Activated CD4-positive, alpha-beta T cell treated with anti-CD3 and anti-CD28 coated beads, Interleukin-2, amount 50 U/mL, for 48 hours (primary cell): ENCODE measurements at places on chromosomes 1 and 21.
A peak's percentile ranks its signal among the peaks of the same experiment; 100 is the strongest.

DNA sequence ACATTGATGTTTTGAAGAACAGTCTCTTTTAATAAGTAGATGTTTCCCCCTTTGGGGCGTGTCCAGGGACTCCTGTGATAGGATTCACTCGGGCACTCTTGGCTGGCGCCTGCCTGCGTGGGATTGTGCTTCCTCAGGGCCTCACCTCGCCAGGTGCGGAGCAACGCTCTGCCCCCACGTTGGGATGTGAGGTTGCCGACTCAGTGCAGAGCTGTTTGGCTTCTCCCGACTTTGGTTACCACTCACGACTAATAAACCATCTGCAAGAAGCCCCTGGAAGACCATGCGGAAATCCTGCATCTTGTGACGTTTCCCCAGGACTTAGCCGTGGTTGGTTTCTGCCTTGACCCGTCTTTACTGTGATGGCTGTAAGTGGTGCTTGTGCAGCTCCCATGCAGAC is 106.4 kb downstream of the PCBP3 start:
- DNase-seq: no peak

DNA sequence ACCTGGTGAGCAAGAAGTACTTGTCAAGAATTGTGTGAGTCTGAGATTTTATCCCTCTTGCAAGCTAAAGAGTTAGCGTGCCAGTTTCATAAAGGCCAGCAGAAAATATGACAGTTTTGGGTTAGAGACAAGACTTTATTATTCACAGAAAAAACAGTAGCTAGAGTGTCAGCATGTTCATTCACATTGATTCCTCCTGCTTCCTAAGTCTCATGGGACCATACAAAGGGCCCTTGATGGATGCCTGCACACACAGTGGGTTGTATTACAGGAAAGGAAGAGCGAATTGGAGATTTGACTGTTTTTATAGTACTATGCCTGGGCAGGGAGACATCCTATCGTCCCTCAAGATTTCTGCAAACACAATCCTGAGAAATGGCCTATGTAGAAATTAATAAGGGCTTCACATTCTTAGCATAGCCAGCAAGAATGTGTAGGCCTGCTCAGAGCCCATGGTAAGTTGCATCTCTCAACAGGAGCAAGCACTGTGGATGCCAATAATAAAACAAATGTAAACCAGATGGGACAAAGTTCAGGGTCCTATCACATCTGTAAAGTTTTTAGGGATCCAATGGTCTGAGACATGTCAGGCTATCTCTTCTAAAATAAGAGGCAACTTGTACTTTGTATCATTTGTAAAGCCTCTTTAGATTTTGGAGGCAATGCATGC is 4.0 kb upstream of the ASPM start:
- DNase-seq: no peak

- no peak for DNase-seq
Measured at GRCh38 chr1:226455843-226456242, 48.0 kb upstream of the PARP1 start.

GRCh38 chr1:24745711-24746413 is 615 bp downstream of the CLIC4 start:
- DNase-seq: peak; percentile 16

- no peak for DNase-seq
Measured at GRCh38 chr1:164703463-164703862, 144.5 kb downstream of the PBX1 start.

DNA sequence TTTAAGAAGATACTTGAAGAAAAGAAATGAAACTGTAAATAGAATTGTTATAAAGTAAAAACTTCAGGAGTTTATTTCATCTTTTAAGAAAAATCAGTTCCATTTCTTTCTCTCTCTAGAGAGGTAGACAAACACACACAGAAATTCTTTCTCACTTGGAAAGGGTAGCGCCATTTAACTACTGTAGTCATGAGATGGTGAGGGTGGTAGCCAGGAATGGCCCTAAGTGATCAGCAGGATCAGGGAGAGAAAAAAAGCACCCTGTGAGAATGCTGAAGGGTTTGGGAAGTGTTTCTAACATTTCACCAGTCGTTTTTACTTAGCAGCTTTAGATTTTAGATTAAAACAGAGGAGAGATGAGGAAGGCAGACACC is 205.7 kb upstream of the RUNX1 start:
- no peak for DNase-seq

DNA sequence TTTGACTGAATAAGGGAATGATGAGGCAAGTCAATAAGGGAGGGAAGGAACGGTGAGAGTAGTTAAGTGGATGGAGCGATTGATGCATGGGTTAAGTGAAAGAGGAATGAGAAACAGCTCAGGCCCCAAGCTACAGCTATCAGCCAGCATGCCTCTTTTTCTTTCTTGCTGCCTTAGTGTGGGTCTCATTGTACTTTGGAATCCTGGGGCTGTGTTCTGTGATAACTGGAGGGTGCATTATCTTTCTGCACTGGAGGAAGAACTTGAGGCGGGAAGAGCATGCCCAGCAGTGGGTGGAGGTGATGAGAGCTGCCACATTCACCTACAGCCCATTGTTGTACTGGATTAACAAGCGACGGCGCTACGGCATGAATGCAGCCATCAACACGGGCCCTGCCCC is 1.0 kb downstream of the TEX38 start:
- DNase-seq: no peak
